Mucosa of gallbladder (tissue), 1 donor: ENCODE measurements at places on chromosomes 2 and 18.

DNA sequence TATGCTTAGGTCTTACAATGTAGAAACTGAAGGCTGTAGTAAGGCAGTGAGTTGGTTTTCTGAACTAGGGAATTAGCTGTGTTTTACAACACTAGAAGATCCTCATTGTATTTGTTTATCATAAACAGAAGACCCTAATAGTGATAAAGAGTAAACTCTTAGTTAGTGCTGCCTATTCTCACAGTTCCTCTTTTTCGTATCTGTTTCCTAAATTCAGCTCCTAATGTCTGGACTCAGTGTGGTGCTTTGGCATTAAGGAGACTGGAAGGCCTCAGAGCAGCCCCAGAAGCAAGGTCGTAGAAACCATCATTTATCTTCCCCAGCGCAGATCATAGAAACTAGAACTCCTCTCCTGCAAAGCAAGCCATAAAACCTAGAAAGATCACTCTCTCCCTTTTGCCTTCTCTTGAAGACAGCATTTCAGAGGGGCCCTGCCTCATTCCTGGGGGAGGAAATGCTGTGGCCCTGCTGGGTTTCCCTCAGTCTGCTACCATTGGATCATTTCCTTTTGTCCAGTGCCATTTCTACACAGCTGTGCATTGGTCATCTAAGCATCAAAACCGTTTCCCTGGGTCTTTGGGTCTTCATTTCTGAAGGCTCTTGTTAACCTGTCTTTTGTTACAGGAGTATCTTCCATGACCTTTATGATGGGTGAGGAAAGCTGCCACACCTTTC is 4.7 kb downstream of the ACP1 start:
- DNase-seq, result no peak

DNA sequence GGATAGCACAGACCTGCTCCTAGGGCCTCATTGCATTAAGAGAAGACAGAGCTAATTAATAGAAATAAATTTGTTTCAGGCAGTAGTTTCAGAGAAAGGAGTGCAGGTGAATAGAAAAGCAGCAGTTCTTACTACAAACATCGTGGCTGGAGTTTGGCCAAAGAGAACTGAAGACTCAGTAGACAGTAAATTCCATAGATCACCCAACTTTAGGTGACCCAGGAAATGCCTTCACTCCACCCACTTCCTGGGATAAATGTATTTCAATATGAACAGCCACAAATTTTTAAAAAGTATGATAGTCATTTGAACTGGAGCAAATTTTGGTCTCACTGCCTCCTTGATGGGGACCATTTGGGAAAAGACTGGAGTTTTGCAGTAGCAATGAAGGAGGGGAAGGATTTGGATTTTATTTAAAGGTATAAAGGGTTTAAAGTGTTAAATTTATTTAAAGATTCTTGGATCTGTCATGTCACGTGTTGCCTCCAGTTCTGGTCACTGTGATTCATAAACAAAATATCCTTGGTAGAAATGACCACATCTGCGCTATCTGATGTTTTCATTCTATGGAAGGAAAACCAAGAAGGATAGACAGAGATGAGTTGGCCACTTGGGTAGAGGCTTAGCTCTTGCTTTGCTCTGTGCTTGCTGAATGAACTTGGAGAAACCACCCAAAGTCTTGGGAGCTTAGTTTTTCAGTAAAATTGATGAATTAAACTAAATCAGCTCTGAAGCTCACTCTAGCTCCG is 390.2 kb downstream of the THSD7B start:
- DNase-seq, result no peak

GRCh38 chr2:219433666-219434467 is 776 bp upstream of the SPEG start:
- DNase-seq, result no peak

DNA sequence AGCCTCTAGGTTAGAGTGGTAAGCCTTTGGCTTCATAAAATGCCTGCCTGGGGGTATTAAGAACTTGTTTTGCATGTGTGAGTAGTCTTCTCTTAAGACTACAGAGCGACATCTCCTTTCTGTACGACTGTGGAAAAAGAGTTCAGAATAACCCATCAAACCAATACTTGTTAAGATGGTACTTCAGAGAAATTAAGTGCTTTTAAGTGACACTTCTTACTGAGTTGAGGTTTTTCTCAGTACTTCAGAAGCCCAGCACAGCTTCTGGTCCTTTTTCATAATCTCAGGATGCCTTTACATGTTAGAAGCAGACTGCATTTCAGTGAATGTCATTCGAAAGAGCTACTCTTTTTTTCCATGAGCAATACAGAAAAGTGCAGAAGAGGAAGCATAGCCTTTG is 10.8 kb downstream of the XRCC5 start:
- no peak for DNase-seq

DNA sequence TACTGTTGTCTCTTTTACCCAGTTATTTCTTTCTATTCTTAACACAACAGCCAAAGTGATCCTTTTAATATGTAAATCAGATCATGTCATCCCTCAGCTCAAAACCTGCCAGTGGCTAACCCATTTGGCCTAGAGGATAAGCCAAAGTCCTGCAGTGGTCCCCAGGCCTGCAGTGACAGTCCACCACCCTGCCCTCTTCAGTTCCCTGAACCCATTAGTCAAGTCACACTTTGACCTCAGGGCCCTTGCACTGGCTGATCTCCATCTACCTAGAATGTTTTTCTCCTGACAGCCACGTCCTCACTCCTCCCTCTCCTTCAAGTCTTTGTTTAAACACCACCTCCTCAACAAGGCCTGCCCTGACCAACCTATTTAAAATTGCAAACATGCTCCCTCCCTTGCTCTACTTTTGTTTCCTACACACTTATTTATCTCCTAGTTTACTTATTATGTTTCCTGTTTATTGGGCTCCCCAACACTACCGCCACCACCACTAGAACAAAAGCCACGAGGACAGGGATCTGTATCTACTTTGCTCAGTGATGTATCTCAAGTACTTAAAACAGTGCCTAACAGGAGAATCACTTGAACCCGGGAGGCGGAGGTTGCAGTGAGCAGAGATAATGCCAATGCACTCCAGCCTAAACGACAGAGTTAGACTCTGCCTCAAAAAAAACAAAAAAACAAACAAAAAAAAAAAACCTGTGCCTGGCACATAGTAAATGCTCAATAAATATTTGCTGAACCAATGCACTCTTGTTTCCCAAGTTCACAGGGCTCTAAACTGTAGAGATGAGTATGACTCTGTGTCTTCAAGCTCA is 9.3 kb downstream of the MREG start:
- no peak for DNase-seq

GRCh38 chr2:43348908-43349661 is 122.7 kb upstream of the ZFP36L2 start:
- no peak for DNase-seq
